ENCODE measurements at places on chromosomes 3 and 15. TPM values are rescaled to one million over a fixed set of nuclear protein-coding genes. Genes with fewer than 3 reads are reported as not detected.
A peak's percentile ranks its signal among the peaks of the same experiment; 100 is the strongest.

The ARHGEF26 gene
- total RNA-seq = 18.4 TPM

The ZNF860 gene
- 0.45 TPM for total RNA-seq

The CSPG5 gene
- 2.0 TPM for total RNA-seq

The NOX5 gene
- 0.19 TPM for total RNA-seq

The GOLGA8M gene
- 5.8 TPM for total RNA-seq

The UCN2 gene
- total RNA-seq = not detected

The SCG3 gene
- total RNA-seq = not detected

The IRAK2 gene
- total RNA-seq = 4.7 TPM

The ZCWPW2 gene
- total RNA-seq = 0.51 TPM

The MAP4 gene
- 303 TPM for total RNA-seq

The ELL3 gene
- 2.0 TPM for total RNA-seq

The ACTC1 gene
- total RNA-seq = 0.55 TPM

The SLC12A1 gene
- total RNA-seq = not detected

The PLA2G4D gene
- total RNA-seq = not detected

DNA sequence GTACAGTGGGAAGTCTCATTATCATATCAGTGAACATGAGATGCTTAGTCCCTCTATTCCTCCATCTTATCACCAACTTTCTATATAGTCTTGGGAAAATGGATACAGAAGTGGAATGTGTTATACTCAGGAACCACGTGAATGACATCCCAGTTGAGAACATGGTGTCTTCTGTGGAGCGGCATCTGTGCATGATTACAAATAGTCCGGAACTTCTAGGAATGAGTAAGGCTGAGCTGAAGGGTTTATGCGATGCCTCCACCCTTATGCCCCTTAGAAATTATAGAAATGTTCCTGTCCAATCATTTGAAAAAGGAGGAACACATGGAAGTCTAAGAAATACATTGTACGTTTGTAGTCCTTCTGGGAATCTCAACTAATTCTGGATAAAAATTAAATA is 64.8 kb upstream of the TMEM108 start:
- no peak for DNase-seq

GRCh38 chr3:155046935-155047334 is 33.2 kb upstream of the MME start:
- DNase-seq = no peak

DNA sequence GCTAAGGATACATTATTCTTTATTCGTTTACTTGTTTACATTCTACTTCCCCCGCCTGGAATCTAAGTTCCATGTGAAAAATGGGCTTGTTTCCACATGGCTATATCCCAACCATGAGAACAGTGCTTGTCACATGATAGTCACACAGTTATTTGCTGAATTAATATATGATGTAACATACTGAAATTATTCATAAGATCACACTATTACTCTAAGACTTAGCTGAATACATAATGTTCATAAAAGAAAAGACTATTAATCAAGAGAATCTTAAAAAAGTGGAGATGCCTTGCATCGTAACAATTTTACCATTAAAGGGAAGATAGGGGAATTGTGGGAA is 6.5 kb downstream of the PBRM1 start:
- no peak for DNase-seq

DNA sequence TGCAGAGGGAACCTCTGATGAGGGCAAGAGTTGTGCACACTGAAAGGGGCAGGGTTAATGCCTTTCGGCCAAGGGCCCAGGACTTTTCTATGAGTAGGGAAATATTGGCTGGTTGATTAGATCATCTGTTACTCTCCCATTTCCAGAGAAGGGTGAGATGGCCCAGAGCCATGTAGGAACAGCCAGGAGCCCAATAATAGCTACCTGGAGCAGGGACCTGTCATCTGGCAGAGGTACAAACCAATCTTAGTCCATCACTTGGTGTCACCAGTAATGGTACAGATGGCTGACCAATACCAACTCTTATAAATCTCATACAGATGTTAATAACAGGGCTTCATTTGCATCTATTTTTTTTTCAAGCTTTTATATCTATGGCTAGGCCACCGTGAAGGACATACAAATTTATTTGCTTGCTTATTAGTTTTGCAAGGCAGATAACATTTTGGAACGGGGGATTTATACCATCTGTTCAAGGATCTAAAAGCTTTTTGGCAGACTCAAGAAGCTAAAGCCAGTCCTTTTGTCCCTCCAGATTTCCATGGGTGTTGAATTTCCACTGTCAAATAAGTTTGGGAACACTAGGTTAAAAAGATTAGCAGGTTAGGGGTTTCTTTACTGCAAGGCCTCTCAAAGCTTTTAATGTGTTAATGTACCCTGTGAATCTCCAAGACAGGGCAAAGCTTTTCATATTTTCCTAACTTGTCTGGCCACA is 79.3 kb downstream of the TNIK start:
- DNase-seq = no peak

DNA sequence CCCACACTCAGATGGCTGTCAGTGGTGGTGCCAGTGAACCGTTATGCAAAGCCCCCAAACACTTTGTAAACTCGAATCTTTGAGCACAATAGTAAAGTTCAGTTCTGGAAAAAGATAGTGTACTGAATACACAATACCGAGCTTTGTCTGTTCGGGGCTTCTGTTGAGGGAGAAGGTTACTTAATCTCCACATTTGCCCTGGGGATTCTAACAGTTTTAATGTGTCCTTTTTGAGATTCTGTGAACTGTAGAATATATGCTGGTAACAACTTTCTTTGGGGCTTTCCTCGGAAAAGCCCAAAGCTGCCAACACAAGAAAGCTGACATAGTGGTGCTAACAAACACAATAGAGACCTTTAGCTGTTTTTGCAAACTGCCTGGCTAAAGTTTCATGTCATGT is 686.5 kb downstream of the ROBO1 start:
- no peak for DNase-seq

- DNase-seq = peak; percentile 82
Measured at GRCh38 chr15:42080919-42081830, 13.2 kb downstream of the PLA2G4D start.

GRCh38 chr3:51156147-51156546 is 228.9 kb upstream of the MANF start:
- DNase-seq = no peak

- DNase-seq = peak; percentile 47
Measured at GRCh38 chr15:69793781-69794451, 303.8 kb downstream of the TLE3 start.

DNA sequence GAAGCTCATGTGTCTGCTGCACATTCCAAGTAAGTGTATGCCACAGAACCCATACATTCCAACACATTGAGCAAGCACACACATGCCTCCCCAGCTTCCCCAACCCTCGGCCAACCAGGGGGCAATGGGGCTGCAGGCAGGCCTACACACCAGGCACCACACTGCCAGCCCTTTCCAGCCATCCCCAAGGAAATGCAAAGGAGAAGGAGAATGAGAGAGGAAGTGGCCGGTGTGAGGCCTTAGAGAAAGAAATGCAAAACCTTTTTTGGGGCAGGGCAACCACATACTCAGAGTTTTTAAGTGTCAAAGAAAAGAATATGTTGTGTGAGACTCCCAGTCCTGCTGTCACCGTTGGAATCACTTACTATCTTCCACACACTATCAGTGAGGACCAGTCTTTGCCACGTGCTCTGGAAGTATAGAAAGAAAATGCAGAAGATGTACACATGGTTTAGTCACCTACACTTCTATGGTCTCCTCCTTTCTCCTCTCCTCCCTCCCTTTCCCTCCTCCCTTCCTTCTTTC is 11.1 kb downstream of the IGF2BP2 start:
- DNase-seq = no peak

- DNase-seq = no peak
Measured at GRCh38 chr3:52372822-52373504, 56.8 kb downstream of the DNAH1 start.

GRCh38 chr3:12585970-12586369 is 29.1 kb downstream of the MKRN2 start:
- DNase-seq = no peak

GRCh38 chr3:123689831-123690230 is 105.0 kb upstream of the HACD2 start:
- DNase-seq = no peak

DNA sequence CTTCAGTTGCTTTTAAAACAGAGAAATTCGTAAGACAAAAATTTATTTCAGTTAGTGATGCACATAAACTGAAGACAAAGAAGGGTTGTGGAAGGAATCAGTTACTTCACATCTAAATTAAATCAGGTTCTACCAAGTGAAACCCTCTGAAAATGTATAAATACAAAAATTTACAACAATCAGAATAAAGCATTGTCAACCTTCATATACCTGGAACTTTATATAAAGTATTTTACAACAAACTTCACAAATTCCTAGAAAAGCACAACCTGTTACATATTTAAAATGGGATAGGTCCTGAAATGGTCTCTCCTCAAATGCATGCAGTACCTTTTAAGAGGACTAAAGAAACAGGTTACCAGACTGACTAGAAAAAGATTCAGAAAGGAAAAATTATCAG is 26.9 kb downstream of the ATOSA start:
- DNase-seq = no peak

DNA sequence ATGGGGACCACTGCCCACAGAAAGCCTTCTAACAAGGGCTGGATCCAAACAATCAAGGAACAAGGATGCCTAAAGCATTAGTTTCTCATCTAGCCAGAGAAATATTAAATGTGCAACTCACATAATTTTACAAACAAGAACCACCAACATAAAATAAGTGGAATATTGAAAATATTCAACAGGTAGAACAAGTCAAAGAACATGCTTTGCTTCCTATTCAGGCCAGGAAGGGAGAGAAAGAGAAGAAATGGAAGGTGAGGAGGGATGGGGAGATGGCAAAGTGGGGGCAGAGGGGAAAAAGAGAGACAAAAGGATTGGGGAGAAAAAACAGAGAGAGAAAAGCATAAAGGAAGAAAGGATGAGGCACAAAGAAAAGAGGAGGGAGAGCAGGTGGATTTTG is 63.1 kb downstream of the SLC12A8 start:
- no peak for DNase-seq

GRCh38 chr3:118974356-118975097 is 60.1 kb downstream of the IGSF11 start:
- DNase-seq = no peak

DNA sequence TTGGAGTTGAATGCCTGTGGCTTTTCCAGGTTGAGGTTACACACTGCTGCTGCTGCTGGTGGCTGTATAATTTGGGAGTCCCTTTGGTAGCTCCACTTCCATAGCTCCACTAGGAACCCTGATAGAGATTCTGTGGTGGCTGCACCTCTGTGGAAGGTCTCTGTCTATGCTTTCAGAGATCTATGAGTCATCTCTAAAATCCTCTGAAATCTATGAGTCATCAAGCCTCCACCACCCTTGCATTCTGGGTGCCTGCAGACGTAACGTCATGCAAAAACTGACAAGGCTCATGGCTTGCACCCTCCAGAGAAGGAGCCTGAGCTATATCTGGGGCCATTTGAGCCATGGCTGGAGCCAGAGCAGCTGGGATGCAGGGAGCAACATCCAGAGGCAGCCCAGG is 1037.0 kb upstream of the CFAP20DC start:
- no peak for DNase-seq

DNA sequence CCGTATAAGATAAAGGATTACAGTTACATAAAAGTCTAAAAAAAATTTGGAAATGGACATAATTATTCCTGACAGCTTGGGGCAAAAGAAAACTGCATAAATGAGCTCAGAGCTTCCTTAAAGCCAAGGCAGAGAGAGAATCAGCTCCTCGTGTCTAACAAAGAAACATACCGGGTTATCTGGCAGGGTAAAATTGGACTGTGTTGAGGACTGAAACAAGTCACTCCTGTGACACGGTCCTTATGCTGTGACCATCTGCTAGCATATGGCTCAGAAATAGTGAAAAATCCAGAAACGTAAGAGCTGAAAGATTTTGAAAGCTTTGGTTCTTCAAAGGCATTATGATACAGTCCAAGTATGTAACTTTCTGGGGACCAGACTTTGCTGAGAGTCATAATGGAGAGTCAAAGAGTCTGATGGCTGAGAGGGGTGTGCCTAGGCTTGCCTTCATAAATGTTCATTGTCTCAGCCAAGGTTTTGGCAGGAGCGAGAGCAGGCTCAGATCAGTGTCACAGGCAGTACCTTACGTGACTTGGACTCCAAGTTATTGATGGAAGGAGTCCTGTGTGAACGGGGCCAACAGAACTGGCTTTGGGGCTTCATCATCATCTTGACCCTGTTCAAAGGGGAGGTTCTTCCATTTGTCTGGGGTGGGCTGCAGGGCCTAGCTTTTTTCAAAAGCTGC is 12.5 kb downstream of the MAP6D1 start:
- peak; percentile 60 for DNase-seq

DNA sequence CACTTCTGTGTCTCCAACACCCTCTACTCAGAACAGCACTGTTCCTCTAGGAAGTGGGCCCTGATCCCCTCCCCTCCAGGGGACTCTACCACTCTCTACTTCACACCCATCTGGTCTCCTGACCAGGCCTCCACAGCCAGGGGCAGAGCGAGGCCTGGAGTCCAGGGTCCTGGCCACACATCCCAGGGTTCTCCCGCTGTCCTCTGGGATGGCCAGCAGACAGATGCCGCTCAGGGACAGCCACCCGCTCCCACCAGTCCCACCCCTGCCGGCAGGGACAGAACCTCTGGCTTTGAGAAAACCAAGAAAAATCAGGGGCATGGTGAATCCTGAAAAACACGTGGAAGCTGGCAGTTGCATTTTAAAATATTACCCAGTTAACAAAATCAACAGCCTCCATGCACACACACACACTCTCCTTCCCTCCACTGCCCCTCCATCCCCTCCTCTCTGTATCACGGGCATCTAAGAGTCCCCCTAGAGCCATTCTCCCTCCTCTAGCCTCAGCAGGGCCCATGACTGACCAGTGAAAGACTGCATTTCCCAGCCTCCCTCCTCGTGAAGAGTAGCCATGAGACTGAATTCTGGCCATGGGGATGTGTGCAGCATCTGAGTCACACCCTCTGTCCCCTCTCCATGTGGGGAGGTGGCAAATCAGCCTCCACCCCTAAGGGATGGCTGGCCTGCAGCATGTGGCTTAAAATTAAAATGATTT is 32.1 kb upstream of the IQSEC1 start:
- DNase-seq = no peak

DNA sequence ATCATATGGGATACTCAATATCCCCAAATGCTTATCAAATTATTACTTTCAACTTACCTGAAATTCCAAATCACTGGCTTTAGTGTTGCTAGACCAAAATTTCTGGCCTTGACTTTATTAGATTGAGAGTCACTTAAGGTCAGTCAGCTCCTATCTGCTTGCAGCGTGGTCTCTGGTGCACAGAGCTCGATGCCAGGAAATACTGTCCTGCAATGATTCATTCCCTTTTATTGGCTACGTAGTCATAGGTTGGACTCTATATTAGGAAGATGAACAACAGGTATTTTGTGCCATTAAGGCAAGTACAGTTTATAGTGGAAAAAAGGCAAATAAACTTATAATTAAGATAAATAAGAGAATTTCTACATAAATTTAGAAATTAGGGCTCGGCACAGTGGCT is 378.6 kb upstream of the MCTP2 start:
- no peak for DNase-seq

GRCh38 chr3:48414376-48415250 is 15.3 kb downstream of the PLXNB1 start:
- no peak for DNase-seq

DNA sequence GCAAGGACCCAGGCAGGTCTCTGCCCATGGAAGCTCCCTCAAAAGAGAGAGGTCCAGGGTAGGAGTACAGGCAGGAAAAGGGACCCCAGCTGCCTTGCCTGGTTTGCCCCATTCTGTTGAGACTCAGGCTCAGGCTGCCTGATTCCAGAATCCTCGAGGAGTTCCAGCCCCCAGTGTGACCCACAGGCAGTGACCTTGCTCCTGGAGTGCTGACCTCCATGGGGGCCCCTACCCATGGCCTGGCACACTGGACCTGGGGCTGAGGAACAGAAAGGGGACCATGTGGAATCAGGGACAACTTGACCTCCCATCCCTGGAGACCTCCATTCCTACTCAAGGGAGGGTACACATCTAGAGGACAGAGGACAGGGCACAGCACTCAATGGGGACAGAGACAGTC is 3.4 kb upstream of the SEMA3B start:
- no peak for DNase-seq

Measured in mesenteric fat pad (tissue), 1 donor.